Activated gamma-delta T cell (primary cell): ENCODE measurements at places on chromosomes 13 and 19.

DNA sequence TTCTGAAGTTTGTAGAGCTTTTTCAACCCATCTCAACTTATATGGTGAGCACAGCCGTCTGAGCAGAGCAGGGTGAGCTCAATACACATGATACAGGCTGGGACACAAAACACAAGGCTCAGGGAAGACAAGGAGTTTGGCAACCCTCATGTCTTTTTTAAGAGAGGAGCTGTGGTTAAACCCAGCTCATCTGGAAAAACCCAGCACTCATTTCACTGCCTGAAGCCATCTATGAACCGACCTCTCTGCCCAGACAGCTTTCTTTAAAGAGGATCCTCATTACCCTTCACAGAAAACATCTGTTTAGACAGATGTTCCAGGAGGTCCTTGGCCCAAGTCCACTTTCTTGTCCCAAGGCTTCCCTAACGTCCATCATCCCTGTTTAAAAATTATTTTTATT lies 170.0 kb upstream of the TSHZ3 start:
- DNase-seq = no peak

GRCh38 chr19:19745496-19746285 lies 12.8 kb upstream of the ZNF14 start:
- DNase-seq = no peak

DNA sequence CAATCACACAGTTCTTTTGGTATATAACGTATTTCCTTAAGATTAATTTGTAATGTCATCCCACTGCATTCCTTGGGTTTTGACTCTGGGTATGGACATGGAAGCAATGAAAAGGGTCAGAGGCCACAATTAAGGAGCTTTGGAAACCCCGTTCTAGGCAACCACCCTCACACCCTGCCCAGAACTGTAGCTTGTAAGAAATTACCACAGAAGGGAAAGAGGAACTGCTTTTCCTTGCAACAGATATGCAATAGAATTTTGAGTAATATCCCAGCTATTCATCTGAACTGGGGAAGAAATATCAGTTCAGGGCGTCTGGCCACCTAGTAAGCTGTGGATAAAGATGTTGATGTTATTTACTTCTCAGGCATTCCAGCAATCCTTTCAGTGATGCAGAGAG lies 985 bp upstream of the CLC start:
- DNase-seq = no peak

DNA sequence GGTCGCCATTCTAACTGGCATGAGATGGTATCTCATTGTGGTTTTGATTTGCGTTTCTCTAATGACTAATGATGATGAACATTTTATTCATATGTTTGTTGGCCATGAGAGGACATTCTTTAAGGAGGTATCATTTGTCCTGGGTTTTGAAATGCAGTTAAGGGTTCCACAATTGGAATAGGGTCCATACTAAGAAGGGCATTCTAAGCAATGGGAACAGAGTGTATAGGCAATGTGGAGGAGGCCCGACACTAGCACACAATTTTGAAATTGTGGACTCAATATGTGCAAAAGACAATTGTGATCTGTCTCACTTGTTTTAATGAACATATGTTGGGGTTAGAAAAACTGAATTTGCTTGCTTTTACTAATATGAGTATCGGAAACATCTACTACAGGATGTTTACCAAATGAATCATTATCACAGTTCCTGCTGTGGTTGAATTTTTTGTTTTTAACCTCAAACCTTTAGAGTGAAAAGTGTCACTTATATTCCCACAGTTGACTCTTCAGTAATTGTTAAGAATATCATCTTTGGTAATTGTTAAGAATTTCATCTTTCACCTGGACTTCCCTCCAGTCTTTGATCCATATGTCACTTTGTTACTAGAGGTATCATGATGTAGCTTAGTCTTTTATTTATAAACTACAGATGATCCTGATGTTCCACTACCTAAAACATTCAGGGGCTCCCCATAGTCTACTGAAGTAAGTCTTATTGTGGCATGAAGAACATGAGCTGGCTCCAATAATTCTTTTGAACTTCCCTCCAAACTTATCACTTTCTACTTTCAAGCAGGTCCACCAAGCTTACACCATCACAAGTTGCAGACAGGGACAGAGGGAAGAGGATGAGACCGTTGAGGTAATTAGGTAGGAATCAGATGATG lies 109.7 kb upstream of the KLF12 start:
- DNase-seq = no peak

DNA sequence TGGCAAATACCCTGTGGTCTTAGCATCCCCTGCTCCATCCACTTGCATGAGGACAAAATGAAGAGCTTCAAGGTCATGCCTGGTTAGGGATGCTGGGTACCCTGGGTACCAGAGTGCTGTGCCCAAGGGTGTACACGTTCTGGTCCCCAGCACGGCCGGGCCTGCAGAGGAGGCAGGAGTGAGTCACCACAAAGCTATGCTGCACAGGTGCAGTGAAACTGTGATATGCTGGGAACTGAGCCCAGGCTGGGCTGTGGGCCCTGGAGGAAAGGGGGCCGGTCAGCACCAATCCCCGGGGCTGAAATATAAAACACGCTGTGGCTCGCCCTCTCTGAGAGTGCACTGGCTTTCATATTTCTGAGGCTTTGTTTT lies 95.1 kb downstream of the TSHZ3 start:
- no peak for DNase-seq

- DNase-seq = no peak
These were observed 591 bp downstream of the DOHH start for GRCh38 chr19:3499738-3500428.

GRCh38 chr13:35699825-35700510 lies 223.5 kb upstream of the MAB21L1 start:
- no peak for DNase-seq

- no peak for DNase-seq
These were observed 147.1 kb downstream of the NUFIP1 start for GRCh38 chr13:44842158-44842557.

DNA sequence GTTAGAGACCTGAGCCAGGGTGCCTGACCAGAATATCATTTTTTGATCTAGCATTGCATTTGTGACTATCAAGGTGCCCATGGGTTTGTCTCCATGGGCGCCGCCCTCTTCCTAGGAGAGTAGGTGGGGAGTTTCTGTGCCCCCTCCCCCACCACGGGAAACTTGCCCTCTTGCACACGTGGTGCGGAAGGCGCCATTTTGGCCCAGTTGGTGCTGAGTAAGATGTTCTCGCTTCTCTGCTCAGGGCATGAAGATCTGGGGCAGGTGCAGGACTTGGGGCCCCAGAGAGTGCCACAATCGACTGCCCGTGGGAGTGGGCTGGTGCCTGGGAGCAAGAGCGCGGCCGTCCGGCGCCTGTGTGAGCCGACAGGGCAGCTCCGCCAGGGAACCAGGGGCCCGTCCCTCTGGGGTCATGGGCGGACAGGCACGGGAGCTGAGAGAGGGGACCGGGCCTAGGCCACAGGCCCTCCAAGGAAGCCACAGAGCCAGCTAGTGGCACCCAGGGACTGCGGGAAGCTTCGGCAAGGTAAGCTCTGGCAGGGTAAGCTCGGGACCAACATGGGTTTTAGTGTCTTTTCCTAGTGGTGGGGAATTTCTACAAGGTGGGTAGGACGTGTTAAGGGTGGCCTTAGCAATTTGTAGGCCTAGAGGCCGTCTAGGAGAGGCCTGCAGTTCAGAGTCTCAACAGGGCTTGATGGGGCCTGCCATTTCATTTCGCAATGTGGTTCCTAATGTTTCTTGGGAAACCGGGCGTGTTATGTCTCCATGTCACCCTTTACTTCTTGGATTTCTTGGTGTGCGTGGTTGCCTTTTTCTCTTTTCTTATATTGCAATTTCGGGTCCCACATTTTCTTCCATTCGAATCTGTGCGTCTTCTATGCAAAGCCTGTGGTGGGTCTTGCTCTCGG lies 14.5 kb downstream of the SACS start:
- DNase-seq = no peak

GRCh38 chr13:20682061-20682460 lies 21.4 kb upstream of the IL17D start:
- no peak for DNase-seq

GRCh38 chr13:98658131-98658530 lies 81.2 kb upstream of the STK24 start:
- no peak for DNase-seq

- no peak for DNase-seq
These were observed 1.2 kb downstream of the LACC1 start for GRCh38 chr13:43880926-43881325.

DNA sequence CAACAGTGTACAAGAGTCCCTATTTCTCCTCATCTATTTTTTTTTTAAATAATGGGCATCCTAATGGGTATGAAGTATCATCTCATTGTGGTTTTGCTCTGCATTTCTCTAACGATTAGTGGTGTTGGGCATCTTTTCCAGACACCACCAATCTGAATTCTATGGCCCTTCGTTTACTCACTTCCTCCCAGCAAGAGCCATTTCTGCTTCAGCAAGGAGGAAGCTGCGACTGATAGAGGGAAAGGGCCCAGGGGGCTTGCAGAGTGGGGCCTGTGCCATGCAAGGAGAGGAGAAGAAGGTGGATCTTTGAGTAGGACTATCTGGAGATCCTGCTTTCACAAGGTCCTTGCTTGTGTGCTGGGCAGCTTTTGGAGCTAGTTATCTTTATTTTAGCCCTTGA lies 58.0 kb downstream of the USPL1 start:
- DNase-seq = no peak

DNA sequence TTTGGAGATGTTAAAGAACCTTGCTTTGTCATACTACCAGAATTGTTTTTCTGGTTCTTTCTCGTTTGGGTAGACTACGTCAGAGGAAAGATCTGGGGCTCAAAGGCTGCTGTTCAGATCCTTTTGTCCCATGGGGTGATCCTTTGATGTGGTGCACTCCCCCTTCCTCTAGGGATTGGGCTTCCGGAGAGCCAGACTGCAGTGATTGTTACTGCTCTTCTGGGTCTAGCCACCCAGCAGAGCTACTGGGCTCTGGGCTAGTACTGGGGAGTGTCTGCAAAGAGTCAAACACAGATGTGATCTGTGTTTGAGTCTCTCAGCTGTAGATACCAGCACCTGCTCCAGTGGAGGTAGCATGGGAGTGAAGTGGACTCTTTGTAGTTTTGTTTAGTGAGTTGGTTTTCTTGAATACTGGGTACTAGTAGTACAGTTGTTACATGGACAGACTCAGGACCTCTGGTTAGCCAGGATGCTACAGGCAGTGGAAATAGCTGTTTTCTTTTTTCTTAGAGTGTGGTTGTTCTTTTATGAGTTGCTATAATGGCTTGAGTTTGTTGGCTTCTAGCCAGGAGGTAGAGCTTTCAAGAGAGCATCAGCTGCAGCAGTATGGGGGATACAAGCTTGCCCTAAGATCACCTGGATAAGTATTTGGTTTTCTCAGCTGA lies 34.4 kb downstream of the DNAJC15 start:
- DNase-seq = no peak

DNA sequence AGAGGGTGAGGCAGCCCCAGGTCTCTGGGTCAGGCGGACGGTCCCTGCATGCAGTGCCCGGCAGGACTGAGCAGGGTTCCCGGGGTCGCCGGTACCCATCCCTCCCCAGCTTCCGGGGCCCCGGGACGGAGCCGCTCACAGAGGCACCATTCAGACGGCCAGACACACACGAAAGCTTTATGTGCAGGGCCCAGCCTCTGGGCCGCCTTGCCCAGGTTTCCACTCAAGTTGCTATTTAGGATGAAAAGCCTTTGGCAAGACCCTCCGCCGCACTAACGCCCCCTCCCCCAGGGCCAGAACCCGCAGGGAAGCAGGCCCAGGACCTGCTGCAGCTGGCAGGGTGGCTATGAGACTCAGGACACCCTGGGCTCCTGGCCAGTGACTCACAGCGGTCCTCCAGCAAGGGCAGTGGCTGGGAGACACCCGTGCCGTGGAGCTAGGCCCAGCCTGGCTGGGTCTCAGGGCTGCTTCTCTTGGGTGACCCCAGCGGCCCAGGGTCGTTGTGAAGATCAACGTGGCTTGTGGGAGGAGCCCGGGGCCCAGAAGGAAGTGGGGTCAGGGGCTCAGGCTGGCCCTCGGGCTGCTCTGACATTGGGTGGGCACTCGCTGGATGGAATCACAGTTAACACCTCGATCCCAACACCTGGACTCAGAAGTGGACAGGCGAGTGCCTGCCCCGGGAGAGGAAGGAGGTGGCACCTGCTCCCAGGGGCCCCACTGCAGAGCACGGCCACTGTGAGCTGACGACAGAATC lies 4.8 kb downstream of the C19orf25 start:
- DNase-seq = no peak

DNA sequence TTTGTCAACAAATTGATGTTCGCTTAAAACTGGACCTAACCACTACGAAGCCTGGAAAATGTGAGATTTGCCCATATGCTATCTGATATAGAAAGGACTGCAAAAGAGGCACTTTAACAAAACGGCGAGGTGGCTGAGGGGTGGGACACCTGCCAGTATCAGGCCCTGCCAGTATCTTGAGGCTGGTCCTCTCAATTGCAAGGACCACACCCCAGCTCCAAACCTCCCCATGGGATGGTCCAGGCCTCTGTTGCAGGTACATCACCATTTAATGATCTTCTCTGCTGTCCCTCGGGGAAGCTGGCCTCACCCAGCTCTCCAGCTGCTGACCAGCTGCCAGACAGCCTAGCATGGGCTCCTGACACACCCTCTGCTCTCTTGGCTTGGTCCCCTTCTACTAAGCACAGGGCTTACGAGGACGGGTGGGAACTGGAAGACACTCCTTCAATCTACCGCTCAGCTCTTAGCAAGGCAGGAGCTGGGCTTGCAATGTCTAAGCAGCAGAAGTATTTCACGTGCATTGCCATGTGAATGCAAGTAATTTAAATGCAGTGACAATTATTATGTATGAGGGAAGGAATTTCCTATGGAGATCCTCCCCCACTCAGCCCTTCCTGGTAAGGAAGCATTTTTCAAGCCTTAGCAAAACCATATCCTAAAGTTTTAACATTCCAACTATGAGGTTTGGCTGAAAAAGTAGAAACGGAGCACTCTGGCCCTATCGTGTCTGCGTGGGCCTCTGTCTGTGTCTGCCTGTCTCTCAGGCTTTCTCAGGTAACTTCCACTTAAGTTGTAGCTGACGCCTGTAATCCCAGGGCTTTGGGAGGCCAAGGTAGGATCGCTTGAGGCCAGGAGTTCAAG lies 63.9 kb downstream of the LATS2 start:
- DNase-seq = no peak

DNA sequence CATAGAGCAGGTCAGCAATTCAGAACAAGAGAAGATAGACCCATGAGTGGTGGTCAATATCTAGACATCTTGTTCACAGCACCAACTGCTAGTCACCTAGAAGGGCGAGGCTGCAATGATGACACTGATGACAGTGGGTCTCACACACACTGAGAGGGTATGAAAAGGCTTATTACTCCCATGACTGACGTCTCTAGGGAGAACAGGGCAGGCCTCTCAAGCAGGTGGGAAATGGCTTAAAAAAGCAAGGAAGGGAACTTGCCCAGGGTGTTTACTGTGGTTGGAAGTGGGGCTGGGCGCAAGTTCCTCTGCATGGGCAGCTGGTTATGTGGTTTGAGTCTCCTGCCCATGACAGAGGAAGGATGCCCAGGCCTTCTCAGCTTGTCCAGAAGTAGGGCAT lies 33.8 kb downstream of the ZNF44 start:
- no peak for DNase-seq

- DNase-seq = no peak
These were observed 10.0 kb upstream of the IZUMO2 start for GRCh38 chr19:50173127-50173526.
